Adipocyte (in vitro differentiated cells): ENCODE measurements at places on chromosomes 13 and 19.

DNA sequence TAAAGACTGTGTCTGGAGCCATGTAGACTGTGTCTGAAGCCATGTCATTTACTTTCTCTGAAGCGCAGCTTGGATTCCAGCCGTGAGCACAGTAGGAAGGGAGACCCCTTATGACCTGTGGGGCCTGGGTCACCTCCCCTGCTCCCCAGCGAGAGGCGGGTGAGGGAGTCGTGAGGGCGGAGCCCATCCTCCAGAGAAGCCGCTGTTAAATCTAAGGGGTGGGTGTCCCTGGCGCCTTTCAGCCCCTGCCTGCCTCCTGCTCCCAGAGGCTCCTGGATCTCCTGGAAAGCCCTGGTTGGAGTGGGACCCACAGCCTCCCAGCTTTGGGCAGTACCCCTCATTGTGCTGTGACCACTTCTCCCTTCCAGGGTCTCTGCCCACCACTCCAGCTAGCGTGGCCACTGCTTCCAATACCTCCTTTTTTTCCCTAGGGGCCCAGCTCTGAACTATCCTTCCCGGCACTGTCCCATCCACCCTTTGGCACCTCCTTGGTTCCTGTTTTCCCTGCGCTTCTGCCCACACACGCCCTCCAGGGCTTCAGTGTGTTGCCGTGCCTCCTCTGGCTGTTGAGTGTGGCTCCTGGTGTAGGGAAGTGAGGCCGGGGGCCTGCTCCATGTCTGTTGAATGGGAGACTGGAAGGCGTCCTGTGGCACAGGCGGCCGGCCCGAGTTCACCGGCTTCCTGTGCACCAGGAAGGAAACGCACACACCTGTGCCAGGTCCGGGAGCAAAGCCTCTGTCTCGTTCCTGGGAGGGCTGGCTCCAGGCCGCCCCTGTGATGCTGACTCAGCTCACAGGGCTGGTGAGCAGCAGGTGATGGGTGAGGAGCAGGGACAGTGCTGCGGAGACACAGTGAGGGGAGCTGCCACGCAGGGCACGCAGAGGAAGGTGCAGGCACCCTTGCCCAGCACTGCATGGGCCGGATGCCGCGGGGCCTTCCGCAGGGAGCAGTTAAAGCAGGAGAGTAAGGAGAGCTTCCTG lies 29.4 kb downstream of the ATP4B start:
- DNase-seq = no peak

- no peak for DNase-seq
Observed at GRCh38 chr13:91537376-91537775, 139.0 kb downstream of the GPC5 start.

- DNase-seq = no peak
Observed at GRCh38 chr13:84238381-84238780, 356.1 kb upstream of the SLITRK1 start.

DNA sequence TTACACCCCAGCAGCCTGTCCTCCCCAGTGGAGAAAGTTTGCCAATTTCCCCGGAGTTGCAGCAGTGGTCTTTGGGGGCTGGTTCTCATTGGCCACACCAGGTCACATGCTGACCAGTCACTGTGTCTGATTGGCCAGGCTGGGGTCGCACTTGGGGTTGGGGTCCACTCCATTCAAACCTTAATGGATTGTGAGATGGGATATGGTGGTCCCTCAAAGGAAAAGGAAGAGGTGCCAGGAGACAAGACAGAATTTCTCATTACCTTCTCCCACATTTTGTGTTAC lies 3.4 kb downstream of the PPM1N start:
- DNase-seq = no peak

GRCh38 chr19:4061178-4061682 lies 5.5 kb downstream of the ZBTB7A start:
- peak; percentile 32 for DNase-seq

DNA sequence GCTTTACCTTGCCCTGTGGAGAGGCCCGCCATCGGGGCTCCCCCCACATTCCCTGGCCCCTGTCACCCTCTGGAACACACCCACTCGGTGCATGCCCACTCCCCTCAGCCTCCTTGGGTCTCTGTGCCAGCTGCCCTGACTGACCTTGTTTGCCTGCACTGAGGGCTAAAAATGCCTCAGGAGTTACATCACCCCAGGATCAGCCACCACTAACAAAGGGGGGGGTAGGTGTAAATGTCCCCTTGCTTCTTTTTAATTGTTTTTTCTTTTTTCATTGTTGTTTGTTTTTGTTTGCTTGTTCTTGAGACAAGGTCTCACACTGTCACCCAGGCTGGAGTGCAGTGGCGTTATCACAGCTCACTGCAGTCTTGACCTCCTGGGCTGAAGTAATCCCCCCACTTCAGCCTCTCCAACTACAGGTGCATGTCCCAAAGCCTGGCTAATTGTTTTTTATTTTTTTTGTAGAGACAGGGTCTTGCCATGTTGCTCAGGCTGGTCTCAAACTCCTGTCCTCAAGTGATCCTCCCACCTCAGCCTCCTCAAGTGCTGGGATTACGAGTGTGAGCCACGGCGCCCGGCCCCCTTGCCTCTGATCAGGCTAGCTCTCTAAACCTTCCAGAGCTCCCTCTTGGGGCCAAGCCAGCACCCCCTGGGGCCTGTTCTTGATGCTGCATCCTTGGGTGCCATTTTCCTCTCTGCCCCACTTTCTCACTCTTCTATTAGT lies 297.1 kb downstream of the UQCRFS1 start:
- no peak for DNase-seq

- DNase-seq = peak; percentile 46
Observed at GRCh38 chr19:49347835-49348234, 12.6 kb downstream of the CD37 start.

GRCh38 chr19:48433337-48433736 lies 12.4 kb upstream of the GRWD1 start:
- DNase-seq = no peak

GRCh38 chr13:73966331-73966730 lies 167.9 kb downstream of the KLF12 start:
- no peak for DNase-seq

GRCh38 chr19:10631874-10632273 lies 6.5 kb downstream of the SLC44A2 start:
- DNase-seq = no peak

DNA sequence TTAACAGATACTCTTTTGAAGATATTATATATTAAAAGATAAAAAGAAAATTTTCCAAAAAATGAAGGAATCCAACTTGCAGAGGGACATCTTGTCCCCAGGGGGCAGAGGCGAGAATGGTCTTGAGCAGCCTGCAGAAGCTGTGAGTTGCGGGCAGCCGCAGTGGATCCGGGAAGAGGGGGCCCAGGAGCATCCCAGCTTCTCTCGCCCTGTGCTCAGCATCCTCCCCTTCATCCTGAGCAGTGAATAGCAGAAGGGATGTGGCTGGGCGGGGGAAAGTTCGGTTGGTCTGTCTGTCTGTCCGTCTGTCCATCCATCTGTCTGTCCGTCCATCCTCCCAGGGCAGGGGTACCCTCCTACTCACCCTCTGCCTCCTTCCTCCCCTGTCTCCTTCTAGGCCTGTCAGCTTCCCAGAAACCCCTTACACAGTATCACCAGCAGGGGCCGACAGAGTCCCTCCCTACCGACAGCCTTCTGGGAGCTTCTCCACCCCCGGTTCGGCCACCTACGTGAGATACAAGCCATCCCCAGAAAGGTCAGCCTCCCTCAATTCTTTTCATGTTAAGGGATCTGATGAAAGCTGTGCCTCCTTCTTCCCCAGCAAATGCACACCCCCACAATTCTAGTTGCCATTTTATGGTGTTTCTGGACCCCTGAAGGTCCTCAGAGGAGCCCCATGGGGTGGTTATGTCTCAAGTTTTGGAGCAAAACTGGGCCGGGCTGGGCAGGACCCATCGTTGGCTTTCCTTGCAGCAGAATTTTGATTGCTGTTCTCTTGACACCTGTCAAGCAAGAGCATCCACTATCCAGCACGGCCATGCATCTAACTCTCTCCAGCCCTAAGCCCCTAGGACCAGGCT lies 81.6 kb downstream of the DPF1 start:
- DNase-seq = peak; percentile 47

- DNase-seq = no peak
Observed at GRCh38 chr19:2619076-2619475, 83.4 kb downstream of the GNG7 start.

- DNase-seq = no peak
Observed at GRCh38 chr19:15540435-15540834, 32.1 kb downstream of the CYP4F22 start.

DNA sequence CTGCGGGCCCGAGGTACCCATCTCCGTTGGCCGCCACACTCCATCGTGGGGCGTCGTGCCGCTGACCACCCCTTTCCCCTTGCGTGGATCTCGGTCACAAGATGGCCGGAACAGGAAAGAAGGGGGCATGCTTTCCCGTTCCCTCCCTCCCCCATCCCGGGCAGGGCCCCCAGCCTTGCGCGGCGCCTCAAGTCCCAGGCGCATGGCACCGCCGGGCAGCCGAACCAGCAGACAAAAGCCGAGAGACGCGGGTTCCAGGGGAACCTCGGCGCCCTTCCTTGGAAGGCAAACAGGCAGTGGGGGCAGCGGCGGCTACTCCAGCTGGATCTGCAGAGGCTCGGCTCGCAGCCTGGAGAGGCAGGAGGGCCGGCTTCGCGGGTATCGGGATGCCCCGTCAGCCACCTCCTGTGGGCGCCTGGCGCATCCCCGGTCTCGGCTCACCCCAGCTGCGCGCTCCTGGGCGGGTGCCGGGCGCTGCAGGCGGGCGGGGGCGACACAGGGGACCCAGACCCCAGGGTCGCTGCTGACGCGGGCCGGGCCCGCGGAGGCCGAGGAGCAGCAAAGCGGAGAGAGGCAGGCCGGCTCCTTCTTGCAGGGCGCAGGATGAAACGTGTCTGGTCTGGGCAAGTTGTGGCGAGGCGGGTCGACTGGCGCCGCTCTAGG lies 439 bp downstream of the DZIP1 start:
- DNase-seq = peak; percentile 69

GRCh38 chr13:30049692-30050091 lies 199.3 kb upstream of the UBL3 start:
- no peak for DNase-seq

GRCh38 chr13:101785858-101786257 lies 333.4 kb downstream of the ITGBL1 start:
- DNase-seq = peak; percentile 69

DNA sequence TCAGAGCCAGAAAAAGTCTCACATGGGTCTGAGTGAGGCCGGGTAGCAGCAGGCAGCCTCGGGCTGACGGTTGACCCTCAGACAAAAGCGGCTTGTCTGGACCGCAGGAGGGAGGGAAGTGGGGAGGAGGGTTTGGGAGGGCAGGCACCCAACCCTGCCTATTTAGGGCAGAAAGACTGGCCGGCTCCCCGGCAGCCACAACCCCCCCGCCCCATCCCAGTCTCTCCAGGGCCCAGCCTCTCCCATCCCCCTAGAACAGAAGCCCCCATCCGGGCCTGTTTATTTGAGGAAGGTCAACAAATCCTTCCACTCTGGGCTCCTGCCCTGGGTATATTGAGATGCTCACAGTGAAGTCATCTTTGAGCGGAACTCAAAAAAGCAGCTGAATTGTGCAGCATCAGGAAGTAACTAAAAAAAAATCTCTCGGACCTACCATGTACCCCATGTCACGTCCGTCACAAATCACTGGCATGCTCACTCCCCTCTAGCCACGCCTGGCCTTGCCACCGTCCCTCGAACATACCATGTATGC lies 6.3 kb downstream of the DACT3 start:
- DNase-seq = no peak

GRCh38 chr19:39557811-39558623 lies 18.1 kb upstream of the EID2 start:
- peak; percentile 66 for DNase-seq

DNA sequence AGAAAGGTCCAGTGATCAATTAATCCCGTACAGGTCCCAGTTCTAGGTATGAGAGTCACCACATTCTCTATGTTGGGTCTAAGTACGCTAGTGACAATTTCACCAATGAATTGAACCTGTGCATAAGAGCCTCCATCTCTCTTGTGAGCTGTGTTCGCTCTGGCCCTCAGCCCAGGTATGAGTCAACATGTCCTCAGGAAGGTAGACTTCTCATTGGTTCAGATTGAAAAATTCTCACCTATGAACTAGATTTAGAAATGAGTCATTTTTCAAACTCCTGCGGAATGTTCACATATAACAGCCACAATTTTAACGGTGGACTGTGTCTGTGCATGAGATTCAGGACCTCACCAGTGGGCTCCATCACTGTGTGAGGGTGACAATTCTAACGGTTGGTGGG lies 12.7 kb upstream of the ZNF43 start:
- DNase-seq = no peak

DNA sequence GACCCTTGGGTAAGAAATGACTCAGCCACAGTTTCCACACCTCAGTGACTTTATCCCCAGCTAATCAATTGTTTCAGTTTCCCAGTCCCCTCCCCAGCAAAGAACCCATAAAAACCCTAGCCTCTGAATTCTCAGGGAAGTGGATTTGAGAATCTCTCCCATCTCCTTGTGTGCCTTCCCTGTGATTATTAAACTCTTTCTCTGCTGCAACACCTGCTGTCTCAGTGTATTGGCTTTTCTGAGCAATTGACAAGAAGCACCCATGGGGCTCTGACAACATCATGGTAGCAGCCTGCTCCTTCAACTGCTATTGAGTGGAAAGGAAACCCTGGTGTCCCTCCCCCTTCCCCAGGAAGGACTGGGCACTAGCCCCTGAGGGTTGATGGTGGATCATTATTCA lies 73.7 kb downstream of the UQCRFS1 start:
- DNase-seq = no peak

GRCh38 chr13:93004919-93005318 lies 221.7 kb upstream of the GPC6 start:
- no peak for DNase-seq

DNA sequence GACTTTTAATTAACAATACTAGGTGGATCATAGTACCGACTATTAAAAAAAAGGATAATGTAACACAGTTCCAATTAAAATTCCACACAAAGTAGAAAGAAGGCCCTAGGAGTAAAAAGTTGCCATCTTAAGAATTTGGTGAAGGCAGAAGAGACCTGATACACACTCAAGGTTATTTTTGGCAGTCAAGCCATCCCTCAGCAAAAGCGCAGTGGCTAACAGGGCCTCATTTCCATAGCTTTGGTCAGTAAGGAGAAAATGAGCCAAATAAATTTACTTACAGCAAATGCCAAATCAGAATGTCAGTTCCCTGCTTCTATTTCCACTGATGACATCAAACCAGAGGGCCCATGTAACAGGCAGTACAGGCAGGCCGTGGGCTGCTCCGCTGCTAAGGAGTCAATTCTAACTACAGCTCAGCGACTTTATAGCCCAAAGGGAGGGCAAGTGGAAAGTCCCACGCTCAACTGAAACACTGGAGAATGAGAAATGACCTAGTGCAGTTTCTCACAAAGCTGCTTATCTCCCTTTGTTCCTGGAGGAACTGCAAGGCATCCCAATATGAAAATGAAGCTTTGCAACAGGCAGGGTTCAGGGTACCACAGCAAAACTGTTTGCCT lies 6.3 kb downstream of the ARGLU1 start:
- DNase-seq = no peak

DNA sequence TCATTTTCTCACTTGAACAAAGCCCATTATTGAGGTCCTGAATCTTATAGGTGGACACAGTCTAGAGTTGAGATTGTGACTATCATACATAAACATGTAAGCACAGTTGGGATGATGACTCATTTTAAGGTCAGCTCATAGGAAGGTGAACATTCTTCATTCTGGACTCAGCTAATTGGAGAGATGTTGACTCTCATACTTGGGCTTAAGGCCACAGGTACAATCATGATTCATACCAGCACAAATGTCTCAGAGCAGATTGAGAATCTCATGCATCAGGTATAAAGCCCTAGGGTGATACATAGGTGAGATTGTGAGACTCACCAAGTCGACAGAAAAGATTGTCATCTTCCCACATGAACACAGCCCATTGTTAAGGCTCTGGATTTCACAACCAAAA lies 62.3 kb upstream of the ZNF724 start:
- DNase-seq = no peak

GRCh38 chr19:7288977-7289376 lies 5.2 kb downstream of the INSR start:
- DNase-seq = no peak

GRCh38 chr13:27619728-27620376 lies 477 bp downstream of the LNX2 start:
- DNase-seq = no peak
